ENCODE measurements at places on chromosomes 4 and X. TPM values are rescaled to one million over a fixed set of nuclear protein-coding genes. Genes with fewer than 3 reads are reported as not detected.

DNA sequence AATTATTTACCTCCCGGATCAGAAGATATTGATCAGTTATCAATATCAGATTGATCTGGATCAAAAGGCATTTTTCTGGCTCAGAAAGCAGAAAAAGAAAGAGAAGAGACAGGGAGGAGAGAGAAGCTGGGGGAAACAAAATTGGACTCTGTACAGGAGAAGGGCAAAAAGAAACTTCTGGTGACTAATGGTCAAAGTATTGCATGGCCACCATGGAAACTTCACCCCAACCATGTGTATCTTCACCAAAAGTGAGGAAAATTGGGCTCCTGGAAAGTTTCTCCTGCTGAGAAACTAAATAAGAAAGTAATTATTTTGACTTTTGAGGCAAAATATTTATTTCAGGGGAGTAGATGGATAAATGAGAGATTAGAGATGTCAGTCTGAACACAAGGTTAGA lies 33.9 kb downstream of the RNF150 start:
- no peaks in the 10 kb centered on the region for H3K27me3 ChIP-seq
- no peak overlapping the region for H3K27ac ChIP-seq

GRCh38 chr4:33088713-33089112 lies 2368.5 kb downstream of the PCDH7 start:
- no peak overlapping the region for H3K4me3 ChIP-seq
- H3K27ac ChIP-seq: no peak overlapping the region
- no peaks in the 10 kb centered on the region for H3K4me1 ChIP-seq
- no peaks in the 10 kb centered on the region for H3K36me3 ChIP-seq
- H3K27me3 ChIP-seq: no peaks in the 10 kb centered on the region

DNA sequence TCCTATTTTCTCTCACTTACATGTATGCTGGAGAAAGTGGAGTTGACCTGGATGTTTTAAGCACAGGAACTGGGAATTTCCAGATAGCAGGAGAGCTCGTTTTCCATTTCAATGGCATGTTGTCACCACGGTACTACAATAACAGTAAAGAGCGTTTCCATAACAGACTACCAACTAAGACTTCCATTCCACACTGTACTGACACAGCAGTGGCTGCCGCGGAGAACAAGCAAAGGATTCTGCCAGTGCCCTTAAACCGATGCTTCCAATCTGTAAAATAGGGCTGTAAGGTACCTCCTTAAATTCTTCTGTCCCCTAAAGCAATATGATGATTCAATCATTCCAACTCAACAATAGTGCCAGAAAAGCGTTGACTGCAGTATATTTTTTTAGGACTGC lies 143.9 kb downstream of the KLHL13 start:
- no peak overlapping the region for H3K4me3 ChIP-seq
- H3K4me1 ChIP-seq: no peaks in the 10 kb centered on the region
- no peaks in the 10 kb centered on the region for H3K27me3 ChIP-seq
- no peak overlapping the region for H3K27ac ChIP-seq
- no peaks in the 10 kb centered on the region for H3K36me3 ChIP-seq

DNA sequence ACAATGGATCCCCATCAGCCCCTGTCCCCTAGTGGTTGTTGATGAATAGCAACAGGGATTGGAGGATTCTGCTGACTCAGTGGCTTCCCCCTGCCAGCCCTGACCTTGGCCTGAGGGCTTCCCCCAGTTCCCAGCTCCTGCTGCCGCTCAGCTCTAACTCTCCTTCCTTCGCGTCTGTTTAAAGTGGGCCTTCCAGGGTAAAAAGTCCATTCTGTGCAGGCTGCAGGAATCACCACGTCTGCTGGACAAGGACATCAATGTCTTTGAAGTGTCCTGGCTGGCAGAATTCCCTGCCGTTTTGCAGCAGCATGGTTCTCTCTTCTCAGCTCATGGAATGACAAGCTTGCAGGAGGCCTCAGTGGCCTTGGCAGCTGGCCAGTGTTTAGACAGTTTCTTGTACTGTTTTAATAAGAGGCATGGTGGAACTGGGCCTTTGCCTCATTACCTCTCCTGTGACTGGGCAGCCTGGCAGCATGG lies 152.5 kb upstream of the STX18 start:
- no peak overlapping the region for H3K27ac ChIP-seq
- H3K4me3 ChIP-seq: no peak overlapping the region
- no peaks in the 10 kb centered on the region for H3K27me3 ChIP-seq
- no peaks in the 10 kb centered on the region for H3K36me3 ChIP-seq
- DNase-seq: no peak
- peaks cover 13% of the 10 kb centered on the region for H3K4me1 ChIP-seq

- H3K27ac ChIP-seq: no peak overlapping the region
- no peak for DNase-seq
- H3K36me3 ChIP-seq: no peaks in the 10 kb centered on the region
- no peaks in the 10 kb centered on the region for H3K4me1 ChIP-seq
- H3K4me3 ChIP-seq: no peak overlapping the region
- H3K27me3 ChIP-seq: no peaks in the 10 kb centered on the region
These were observed 128.4 kb downstream of the ZMAT1 start for GRCh38 chrX:101803451-101803850.

DNA sequence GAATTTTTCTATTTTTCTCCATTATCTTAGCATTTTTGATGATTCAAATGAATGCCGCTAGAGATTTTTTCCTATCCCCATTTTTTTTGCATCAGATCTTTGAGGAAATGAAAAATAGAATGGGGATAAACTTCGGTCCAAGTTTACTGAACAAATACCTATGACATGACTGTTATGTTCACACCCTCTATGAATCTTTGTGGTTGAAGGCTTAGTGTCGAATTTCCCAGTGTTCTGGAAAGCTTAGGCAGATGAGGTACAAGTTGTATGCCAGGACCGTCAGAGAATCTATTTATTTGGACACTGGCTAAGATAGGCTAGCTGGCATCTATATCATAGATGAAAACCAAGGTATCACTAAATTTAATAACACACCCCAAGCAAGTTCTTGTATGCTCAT lies 123.4 kb downstream of the SPCS3 start:
- no peak overlapping the region for H3K4me3 ChIP-seq
- H3K27ac ChIP-seq: no peak overlapping the region
- no peak for DNase-seq
- H3K4me1 ChIP-seq: no peaks in the 10 kb centered on the region
- H3K36me3 ChIP-seq: no peaks in the 10 kb centered on the region

DNA sequence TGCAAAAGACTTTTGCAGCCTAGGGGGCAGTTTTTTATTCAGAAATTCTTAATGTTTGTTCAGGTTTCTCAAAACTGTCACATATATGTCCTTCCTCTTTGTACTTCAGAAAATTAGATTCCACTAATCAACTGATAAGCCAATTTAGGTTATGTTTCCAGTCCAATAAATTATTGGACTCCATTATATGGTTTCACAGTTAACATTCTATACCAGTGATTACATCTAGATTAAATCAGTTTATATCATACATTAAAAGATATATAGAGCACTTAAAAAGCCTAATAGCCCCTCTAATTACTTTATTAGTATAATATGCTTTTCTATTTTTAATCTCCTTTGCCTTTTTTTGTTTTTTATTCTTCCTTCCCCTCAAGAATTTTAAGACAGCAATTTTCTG lies 434.1 kb downstream of the INPP4B start:
- H3K36me3 ChIP-seq: no peaks in the 10 kb centered on the region
- H3K4me1 ChIP-seq: no peaks in the 10 kb centered on the region
- no peak overlapping the region for H3K27ac ChIP-seq
- H3K27me3 ChIP-seq: no peaks in the 10 kb centered on the region

DNA sequence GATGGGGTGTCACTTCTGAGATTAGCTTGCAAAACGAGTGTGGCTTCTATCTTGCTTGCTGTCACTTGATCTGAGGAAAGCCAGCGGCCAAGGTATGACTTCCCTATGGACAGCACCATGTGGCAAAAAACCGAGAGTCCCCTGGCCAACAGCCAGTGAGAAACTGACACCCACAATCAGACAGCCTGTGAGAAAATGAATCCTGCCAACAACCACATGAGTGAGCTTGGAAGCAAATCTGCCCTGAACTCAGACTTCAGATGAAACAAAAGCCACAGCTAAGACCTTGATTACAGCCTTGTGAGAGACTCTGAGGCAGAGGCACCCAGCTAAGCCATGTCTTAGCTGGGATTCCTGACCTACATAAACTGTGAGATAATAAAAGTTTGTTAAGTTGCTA lies 45.5 kb downstream of the PPP1R2C start:
- H3K36me3 ChIP-seq: no peaks in the 10 kb centered on the region
- H3K27ac ChIP-seq: no peak overlapping the region
- no peaks in the 10 kb centered on the region for H3K4me1 ChIP-seq
- no peak for DNase-seq
- H3K4me3 ChIP-seq: no peak overlapping the region

GRCh38 chr4:185112104-185112503 lies 31.0 kb upstream of the SLC25A4 start:
- no peak for DNase-seq
- no peaks in the 10 kb centered on the region for H3K27me3 ChIP-seq
- no peak overlapping the region for H3K4me3 ChIP-seq
- H3K27ac ChIP-seq: no peak overlapping the region
- no peaks in the 10 kb centered on the region for H3K36me3 ChIP-seq

GRCh38 chrX:153731117-153731844 lies 6.6 kb downstream of the ABCD1 start:
- DNase-seq: no peak
- peaks cover 20% of the 10 kb centered on the region for H3K4me1 ChIP-seq
- no peak overlapping the region for H3K4me3 ChIP-seq

GRCh38 chrX:23756165-23756564 lies 13.1 kb upstream of the ACOT9 start:
- no peaks in the 10 kb centered on the region for H3K4me1 ChIP-seq
- peak; percentile 50 for DNase-seq
- no peak overlapping the region for H3K27ac ChIP-seq

GRCh38 chrX:25002661-25003020 lies 13.1 kb downstream of the ARX start:
- H3K36me3 ChIP-seq: no peaks in the 10 kb centered on the region
- H3K27ac ChIP-seq: no peak overlapping the region
- H3K4me3 ChIP-seq: no peak overlapping the region
- H3K4me1 ChIP-seq: no peaks in the 10 kb centered on the region
- H3K27me3 ChIP-seq: no peaks in the 10 kb centered on the region
- no peak for DNase-seq

DNA sequence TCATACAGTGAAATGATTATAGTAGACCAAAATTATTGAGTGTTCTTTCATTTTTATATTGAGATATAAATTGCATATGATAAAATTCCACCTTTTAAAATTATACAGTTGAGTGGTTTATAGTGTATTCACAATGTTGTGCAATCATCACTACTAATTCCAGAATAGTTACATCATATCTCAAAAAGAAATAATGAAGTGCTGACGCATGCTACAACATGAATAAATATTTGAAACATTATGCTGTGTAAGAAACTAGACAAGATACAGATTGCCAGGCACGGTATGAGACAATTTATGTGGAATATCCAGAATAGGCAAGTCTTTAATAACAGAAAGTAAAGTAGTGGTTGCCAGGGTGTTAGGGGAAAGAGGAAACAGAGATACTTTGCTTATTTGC lies 871.7 kb downstream of the FAM133A start:
- H3K36me3 ChIP-seq: no peaks in the 10 kb centered on the region
- H3K4me3 ChIP-seq: no peak overlapping the region
- H3K4me1 ChIP-seq: no peaks in the 10 kb centered on the region
- no peaks in the 10 kb centered on the region for H3K27me3 ChIP-seq

- H3K4me3 ChIP-seq: no peak overlapping the region
- no peaks in the 10 kb centered on the region for H3K27me3 ChIP-seq
- H3K4me1 ChIP-seq: no peaks in the 10 kb centered on the region
- no peak for DNase-seq
These were observed 24.0 kb downstream of the UNC5C start for GRCh38 chr4:95524729-95525128.

- H3K4me1 ChIP-seq: peaks cover 14% of the 10 kb centered on the region
- no peak for DNase-seq
- H3K27me3 ChIP-seq: no peaks in the 10 kb centered on the region
- H3K4me3 ChIP-seq: no peak overlapping the region
- H3K36me3 ChIP-seq: no peaks in the 10 kb centered on the region
These were observed 14.4 kb downstream of the HTT-AS start for GRCh38 chr4:3059943-3060342.

DNA sequence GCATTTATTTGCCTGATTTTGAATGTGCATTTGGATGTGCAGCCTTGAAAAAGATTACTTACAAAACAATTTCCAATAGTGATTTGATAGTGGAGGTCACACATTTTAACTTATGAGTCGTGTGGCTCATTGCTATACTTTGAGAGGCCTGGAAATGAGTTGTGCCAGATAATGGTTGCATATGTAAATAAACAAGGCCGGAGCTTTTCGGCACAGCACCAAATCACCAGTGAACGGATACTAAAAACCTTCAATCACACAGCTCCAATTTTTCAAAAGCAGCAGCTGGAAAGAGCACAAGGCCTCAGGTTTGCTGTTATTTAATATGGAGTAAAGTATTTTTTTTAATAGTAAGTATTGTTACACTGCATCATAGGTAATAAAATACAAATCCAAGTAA lies 57.2 kb downstream of the NPY5R start:
- no peak overlapping the region for H3K27ac ChIP-seq
- no peaks in the 10 kb centered on the region for H3K4me1 ChIP-seq
- DNase-seq: no peak
- H3K27me3 ChIP-seq: no peaks in the 10 kb centered on the region
- H3K4me3 ChIP-seq: no peak overlapping the region

DNA sequence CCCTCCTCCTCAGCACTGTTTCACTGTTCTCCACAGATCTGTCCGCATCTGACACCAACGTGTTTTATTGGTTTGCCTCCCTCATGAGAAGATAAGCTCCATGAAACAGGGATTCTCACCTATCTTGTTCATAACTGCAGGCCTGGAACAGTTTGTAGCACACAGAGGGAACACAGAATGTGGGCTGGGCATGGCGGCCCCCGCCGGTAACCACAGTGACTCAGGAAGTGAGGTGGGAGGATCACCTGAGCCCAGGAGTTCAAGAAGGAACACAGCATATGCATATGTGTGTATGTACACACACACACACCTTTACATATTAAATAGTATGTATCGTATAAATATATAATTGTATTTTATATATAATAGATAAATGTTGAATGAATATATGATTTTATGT lies 168.6 kb downstream of the AFAP1 start:
- H3K4me1 ChIP-seq: peaks cover 23% of the 10 kb centered on the region
- no peak for DNase-seq
- H3K27me3 ChIP-seq: peaks cover 3% of the 10 kb centered on the region
- no peak overlapping the region for H3K27ac ChIP-seq

GRCh38 chr4:55758066-55758465 lies 61.5 kb upstream of the EXOC1L start:
- H3K27ac ChIP-seq: no peak overlapping the region
- no peaks in the 10 kb centered on the region for H3K36me3 ChIP-seq

GRCh38 chr4:150039274-150040127 lies 38.7 kb upstream of the DCLK2 start:
- H3K36me3 ChIP-seq: no peaks in the 10 kb centered on the region
- no peak for DNase-seq
- H3K27ac ChIP-seq: no peak overlapping the region
- no peaks in the 10 kb centered on the region for H3K4me1 ChIP-seq
- no peaks in the 10 kb centered on the region for H3K27me3 ChIP-seq

- H3K27ac ChIP-seq: no peak overlapping the region
- no peak for DNase-seq
- H3K27me3 ChIP-seq: no peaks in the 10 kb centered on the region
- H3K36me3 ChIP-seq: no peaks in the 10 kb centered on the region
- no peak overlapping the region for H3K4me3 ChIP-seq
These were observed 65.2 kb downstream of the PHOX2B start for GRCh38 chr4:41683326-41683725.

The AR gene
- total RNA-seq: not detected

The IQCM gene
- total RNA-seq: not detected

The ARMCX4 gene
- total RNA-seq: 0.90 TPM

The GALNTL6 gene
- total RNA-seq: not detected

The ERAS gene
- not detected for total RNA-seq

The MAGEC3 gene
- total RNA-seq: not detected

The SASH3 gene
- total RNA-seq: 191 TPM
